Hypothalamus (tissue), 51 donors: ENCODE measurements at places on chromosomes 4 and X.

- DNase-seq, result no peak
Measured at GRCh38 chrX:118772051-118772450, 44.6 kb downstream of the IL13RA1 start.

GRCh38 chr4:96519291-96519690, 679.4 kb downstream of the PDHA2 start:
- no peak for DNase-seq

GRCh38 chr4:8022767-8023695, 83.4 kb upstream of the AFAP1 start:
- no peak for DNase-seq

DNA sequence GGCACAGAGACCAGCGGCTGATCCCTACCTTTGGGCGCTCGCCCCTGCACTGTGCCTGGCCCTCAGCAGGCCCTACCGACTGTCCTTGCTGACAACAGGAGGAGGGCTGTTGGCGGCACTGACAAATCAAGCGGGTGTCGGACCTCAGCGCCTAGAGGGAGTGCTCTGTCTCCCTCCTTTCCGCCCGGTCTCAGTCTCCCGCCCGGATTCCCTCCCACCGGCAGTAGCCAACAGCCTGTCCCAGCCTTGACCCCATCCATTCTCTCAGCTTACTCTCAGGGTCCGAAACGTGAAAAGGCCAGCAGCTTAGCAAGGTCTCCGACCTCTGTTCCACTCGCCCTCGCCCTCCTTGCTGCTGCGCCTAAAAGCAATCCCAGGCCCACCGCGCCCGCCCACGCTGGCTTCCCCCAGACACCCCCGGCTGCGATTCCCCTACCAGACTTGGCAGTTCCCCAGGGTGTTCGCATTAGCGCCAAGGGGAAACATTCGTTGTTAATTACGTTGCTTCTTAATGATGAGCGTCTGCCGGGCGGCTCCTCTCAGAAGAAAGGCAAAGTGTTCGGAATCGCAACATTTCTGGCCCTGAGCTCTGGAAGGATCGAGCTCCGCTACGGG, 96.2 kb downstream of the SOWAHB start:
- DNase-seq, result no peak

GRCh38 chrX:17987783-17988182, 126.7 kb upstream of the RAI2 start:
- no peak for DNase-seq
